ENCODE measurements at places on chromosomes 12 and 14. TPM values are rescaled to one million over a fixed set of nuclear protein-coding genes. Genes with fewer than 3 reads are reported as not detected.

SLC10A1 gene
- not detected for total RNA-seq

NKX2-8 gene
- total RNA-seq, result not detected

ASCL1 gene
- total RNA-seq, result not detected

FKBP3 gene
- 69.0 TPM for total RNA-seq

STX2 gene
- total RNA-seq, result 21.3 TPM

RHOJ gene
- not detected for total RNA-seq

KRT8 gene
- total RNA-seq, result 504 TPM

HHIPL1 gene
- 0.46 TPM for total RNA-seq

RNASE7 gene
- total RNA-seq, result 17.1 TPM

SMCO2 gene
- total RNA-seq, result 0.75 TPM

DNM1L gene
- total RNA-seq, result 114 TPM

PCNX4 gene
- total RNA-seq, result 43.9 TPM

TSPAN11 gene
- not detected for total RNA-seq

ANO4 gene
- 16.6 TPM for total RNA-seq

NRL gene
- total RNA-seq, result 0.27 TPM

SIX1 gene
- not detected for total RNA-seq

DNA sequence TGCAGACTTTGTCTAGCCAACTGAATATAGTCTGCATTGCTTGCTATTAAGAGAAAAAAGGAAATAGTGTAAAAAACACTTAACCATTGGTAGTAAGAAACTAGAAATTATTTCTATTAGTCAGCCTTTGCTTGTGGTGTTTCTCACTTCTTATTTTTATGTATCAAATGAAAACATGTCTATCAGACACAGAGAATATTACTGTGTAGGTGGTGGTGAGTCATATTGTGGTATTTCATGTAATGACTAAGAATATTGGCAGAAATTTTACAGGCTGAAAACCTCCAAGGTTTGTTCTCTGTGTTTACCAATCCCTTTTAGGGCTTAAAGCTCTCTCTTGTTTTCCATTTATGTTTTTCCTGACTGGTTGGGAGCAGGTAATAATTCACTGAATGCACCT is 87.2 kb downstream of the DAAM1 start:
- DNase-seq, result peak; percentile 86

GRCh38 chr12:128726886-128727285 is 96.9 kb downstream of the SLC15A4 start:
- DNase-seq, result no peak

DNA sequence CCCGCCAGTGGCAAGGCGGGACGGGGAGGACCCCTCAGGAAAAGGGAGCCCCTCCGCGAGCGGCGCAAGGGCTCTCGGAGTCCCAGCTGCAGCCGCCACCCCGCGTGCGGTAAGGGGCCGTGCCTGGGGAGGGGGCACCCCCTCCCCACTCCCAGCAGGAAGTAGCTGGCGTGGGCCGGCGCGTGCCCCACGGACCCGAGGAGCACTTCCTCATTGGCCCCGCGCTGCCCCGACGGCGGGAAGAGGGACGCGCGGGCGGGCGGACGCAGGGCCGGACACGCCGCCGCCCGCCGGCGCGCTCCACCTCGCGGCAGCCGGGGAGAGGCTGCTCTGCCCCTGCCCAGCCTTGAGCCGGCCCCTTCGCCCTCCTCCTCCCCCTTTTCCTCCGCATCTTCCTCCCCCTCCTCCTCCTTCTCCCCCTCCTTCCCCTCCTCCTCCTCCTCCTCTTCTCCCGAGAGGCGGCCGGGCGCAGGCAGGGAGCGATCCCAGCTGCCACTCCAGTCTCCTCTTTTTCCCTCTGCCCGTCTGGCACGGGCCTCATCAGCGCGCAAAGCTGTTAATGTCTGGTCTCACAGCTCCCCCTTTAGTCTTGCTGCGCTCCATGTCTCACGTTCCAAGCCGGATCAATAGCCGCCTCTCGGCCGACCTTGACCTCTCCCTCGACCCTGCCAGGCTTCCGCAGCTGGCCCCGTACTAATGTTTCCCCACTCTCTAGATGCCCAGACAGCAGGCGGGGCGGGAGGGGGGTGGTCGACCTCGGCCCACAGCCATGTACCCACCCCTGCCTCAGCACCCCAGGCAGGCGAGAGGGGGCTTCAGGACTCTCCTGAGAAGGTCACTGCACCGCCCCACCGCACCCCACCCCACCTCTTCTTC is 2.6 kb upstream of the BCL11B start:
- DNase-seq, result peak; percentile 77

- DNase-seq, result no peak
Observed at GRCh38 chr12:116538076-116538591, 21.0 kb upstream of the MAP1LC3B2 start.

- DNase-seq, result peak; percentile 33
Observed at GRCh38 chr12:33006106-33006505, 109.5 kb upstream of the PKP2 start.

- no peak for DNase-seq
Observed at GRCh38 chr12:117067638-117068037, 31.6 kb downstream of the TESC start.

DNA sequence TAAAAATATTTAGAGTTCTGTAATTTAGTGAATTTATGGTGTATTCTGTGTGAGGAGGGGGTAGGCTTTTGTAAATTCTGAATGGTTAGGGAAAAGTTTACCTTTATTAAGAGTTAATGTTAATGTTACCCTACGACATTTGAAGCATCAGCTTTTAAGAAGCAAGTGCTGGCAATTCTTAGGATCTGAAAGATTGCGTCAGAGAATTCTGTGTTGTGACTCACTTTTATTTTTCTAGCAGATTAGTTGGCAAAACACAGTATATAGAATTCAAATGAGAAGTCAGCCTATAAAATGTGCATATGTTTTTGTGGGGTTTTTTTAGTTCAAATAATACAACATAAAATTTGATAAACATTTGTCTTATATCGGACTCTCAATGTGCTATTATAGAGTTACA is 97.6 kb downstream of the RAD52 start:
- peak; percentile 65 for DNase-seq

DNA sequence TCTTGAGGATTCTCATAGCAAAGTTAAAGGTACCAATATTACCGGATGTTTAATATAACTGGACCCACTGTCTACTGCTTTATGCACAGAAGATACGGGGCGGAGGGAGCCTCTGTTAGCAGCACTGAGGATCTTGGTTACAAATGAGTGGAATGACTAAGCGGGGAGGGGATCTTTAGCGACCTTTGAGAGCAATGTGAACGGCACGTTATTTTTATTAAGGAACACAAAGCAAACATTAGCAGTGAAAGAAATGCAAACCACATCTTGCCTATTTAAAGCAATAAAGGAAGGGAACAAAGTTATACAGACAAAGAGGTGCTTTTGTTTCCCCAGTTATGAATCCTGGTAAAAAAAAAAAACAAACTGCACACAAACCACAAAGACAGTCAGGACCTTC is 27.1 kb upstream of the PRMT8 start:
- no peak for DNase-seq

- DNase-seq, result no peak
Observed at GRCh38 chr12:111361717-111362576, 6.9 kb downstream of the PHETA1 start.

DNA sequence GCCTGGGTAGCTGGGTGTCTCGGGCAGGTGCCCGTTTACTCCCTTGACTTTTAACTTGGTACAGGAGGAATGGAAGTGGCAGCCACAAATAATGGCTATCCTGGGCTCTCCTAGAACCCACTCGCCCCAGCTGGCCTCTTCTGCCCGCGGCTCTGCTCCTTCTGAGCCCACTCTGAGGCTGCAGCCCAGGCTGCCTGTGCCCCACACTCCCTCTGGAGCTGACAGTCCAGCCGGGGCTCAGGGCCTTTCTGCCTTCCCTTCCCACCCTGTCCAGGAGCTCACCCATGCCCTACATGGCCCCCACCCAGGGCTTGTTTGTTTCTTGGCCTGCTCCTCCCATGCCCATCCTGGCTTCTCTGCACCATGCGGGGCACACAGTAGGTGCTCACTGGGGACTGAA is 15.6 kb downstream of the ZNF839 start:
- no peak for DNase-seq

GRCh38 chr14:104969741-104970230 is 8.4 kb downstream of the AHNAK2 start:
- no peak for DNase-seq

DNA sequence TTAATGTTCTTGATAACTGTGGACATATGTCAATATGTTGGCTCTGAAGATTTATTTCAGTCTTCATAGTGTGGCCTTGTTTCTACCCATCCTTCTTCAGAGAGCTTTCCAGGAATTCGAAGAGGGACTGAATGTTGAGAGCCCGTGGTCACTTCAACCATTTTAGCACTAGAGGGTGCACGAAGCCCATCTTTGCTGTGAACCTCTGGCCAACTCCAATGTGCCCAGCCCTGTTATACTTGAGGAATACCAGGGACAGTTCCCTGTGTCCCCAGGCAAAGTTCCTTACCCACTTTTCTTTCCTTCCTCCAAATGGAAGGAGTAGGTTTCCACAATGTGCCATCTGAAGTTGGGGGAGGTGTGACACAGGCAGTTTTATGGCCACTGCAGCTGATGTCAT is 603.5 kb downstream of the RPL10L start:
- DNase-seq, result peak; percentile 74

- peak; percentile 45 for DNase-seq
Observed at GRCh38 chr14:32085845-32086383, 8.8 kb downstream of the ARHGAP5 start.

GRCh38 chr14:34184126-34184525 is 233.3 kb upstream of the EGLN3 start:
- no peak for DNase-seq

- no peak for DNase-seq
Observed at GRCh38 chr12:58086006-58086405, 144.6 kb downstream of the ATP23 start.

- DNase-seq, result peak; percentile 30
Observed at GRCh38 chr12:80763874-80764273, 47.2 kb downstream of the MYF5 start.

GRCh38 chr12:100225491-100225890 is 24.9 kb downstream of the ACTR6 start:
- DNase-seq, result peak; percentile 95

DNA sequence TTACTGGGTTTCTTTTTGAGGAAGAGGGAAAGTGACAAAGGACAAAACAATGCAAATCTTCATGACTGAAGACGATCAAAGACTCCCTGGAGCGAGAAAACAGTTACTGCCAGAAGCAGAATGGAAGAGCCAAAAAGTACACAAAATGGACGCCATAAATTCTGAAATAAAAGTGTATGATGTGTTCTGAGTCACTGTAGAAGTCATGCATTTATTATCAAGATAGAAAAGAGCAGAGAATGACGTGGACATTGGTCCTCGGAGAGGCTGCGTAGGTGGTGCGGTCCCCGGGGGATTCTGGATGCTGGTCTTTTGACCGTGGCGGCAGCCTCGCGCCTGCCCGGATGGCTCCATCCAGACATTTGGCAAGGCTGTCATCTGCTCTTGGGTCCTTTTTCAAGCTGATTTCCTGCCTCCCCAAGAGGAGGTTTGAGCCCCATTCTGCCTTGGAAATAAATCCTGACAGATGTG is 52.8 kb downstream of the C14orf132 start:
- no peak for DNase-seq

DNA sequence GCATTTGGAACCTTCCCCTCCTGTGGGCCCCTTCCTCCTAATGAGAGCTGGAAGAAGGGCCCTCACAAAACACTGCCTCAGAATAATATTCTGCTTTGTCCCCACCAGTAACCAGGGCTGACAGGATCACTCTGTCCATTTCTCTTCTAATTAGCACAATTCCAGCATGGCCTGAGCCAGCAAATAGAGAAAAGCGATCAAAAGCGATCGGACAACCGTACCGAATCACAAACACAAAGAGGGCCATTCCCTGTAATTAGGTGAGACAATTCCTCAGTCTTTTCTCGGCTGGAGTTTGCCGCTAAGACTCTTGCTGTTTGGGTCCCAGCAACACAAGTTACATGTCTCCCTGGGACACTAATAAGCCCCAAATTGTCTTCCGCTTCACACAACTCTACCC is 35.6 kb upstream of the VSX2 start:
- no peak for DNase-seq

- DNase-seq, result no peak
Observed at GRCh38 chr12:67052981-67053380, 216.2 kb upstream of the CAND1 start.

DNA sequence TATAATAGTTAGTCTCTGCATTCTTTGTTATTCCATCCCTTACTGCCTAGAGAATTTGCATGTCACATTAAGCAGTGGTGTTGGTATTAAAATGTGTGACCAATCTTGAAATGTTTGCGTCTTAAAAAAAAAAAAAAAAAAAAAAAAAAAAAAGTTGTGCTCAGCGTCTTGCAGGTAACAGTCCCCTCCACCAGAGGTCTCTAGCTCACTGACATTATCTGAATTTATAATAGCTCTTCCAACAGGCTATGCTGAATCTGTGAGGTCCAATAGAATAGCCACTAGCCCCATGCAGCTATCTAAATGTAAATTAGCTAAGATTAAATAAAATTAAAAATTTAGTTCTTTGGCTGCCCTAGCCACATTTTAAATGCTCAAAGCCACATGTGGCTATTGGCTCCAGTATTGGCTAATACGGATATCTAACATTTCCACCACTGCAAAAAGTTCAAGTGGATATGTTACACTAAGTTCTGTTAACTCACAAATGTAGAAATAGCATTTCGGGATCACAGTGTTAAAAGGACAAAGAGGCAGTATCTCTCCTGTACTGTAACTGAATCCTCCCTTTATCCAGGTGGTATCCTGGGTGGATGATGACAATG is 28.7 kb downstream of the NKX2-8 start:
- peak; percentile 13 for DNase-seq

GRCh38 chr12:59895166-59895775 is 299.4 kb downstream of the SLC16A7 start:
- DNase-seq, result no peak

- no peak for DNase-seq
Observed at GRCh38 chr14:22285991-22286390, 303.0 kb downstream of the DAD1 start.

- DNase-seq, result no peak
Observed at GRCh38 chr14:24817212-24818057, 183.4 kb upstream of the GZMB start.

DNA sequence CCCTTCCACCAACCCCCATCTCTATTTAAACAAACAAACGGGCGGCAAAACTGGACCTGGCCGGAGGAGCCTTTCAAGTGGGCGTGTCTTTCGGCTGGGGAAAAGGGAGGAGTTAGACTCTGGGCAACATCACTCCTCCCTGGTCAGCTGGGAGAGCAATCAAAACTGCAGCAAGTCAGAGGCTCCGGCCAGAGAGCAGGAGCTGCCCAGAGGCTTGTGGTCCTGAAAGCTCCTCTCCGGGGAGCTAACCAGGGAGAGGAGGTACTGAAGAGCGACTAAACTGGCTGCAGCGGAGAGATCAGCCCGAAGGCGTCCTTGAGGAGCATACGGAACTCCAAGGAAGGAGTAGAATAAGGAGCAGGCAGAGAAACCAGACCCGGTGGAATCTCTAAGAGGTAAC is at the start of gene NEUROD4:
TSS of gene NEUROD4 (plus strand) at position 191 of the 400 bp plus-strand sequence. CDS start 6,466 bp downstream, outside the sequence.
- peak; percentile 30 for DNase-seq

DNA sequence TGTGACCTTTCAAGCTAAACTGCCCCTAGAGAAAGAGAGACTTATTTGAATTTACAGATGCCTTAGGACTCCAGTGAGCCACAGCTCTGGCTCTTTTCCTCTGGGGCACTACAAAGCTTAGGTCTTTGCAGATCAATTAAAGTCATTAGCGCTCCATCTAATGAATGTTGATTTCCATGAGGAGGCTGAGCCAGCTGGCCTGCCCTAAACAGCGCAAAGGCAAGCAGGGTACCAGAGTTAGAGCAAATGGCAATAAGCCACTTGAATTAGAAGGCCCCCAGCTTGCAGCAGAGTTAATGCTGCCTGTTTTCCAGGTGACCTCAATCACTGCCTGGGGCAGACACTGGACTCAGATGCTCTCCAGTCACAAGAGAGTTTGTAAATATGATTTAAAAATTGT is 695.3 kb downstream of the DIO2 start:
- DNase-seq, result no peak

- no peak for DNase-seq
Observed at GRCh38 chr12:104957719-104958000, 430 bp downstream of the SLC41A2 start.
